ENCODE measurements at places on chromosomes 11 and 22. TPM values are rescaled to one million over a fixed set of nuclear protein-coding genes. Genes with fewer than 3 reads are reported as not detected.

GRCh38 chr22:39430576-39431150 is 26.1 kb upstream of the MGAT3 start:
- no peaks in the 10 kb centered on the region for H3K27me3 ChIP-seq
- H3K27ac ChIP-seq, result peak overlapping the region; percentile 69

- no peaks in the 10 kb centered on the region for H3K36me3 ChIP-seq
- H3K27ac ChIP-seq, result no peak overlapping the region
- H3K4me3 ChIP-seq, result no peak overlapping the region
- DNase-seq, result no peak
These were observed 36.1 kb downstream of the LARGE1 start for GRCh38 chr22:33883961-33884808.

DNA sequence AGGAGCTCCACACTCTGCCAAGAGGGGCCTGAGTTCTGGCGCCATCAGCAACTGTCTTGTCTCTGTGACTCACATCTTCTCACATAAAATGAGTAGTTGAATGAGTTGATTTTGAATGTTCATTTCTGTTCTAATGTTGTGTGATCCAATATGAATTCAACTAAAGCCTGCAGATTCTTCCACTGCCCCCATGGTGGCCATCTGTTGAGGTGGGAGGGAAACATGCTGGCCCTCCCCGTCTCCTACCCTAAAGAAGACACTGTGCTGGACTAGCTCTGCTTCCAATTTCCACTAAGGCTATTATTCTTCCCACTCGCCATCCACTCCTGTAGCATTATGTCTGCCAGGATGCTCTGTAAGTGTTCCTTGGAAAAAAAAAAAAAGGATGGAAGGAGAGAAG is 555.6 kb upstream of the LARGE1 start:
- no peak overlapping the region for H3K27ac ChIP-seq
- H3K4me3 ChIP-seq, result no peak overlapping the region
- no peaks in the 10 kb centered on the region for H3K36me3 ChIP-seq
- no peak for DNase-seq

- H3K4me3 ChIP-seq, result no peak overlapping the region
- H3K4me1 ChIP-seq, result peaks cover 7% of the 10 kb centered on the region
- no peak for DNase-seq
- no peaks in the 10 kb centered on the region for H3K36me3 ChIP-seq
- H3K27ac ChIP-seq, result no peak overlapping the region
These were observed 648.4 kb downstream of the ETS1 start for GRCh38 chr11:127939000-127939399.

DNA sequence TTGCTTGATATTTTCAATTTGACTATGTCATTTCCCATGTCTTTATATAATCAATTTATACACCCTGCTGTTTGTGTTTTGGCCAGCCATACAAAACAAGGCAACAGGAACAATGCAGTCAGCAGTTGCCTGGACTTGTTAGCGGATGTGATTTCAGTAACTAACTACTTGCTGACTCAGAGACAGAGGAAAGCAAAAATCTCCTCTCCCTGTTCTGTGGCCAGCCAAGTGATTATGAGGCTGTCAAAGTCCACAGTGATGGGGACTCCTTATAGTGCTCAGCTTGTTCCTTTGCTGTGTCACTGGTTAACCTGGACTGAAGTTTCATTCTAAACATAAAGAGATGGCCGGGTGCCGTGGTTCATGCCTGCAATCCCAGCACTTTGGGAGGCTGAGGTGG is 32.6 kb upstream of the APLP2 start:
- no peak for DNase-seq
- no peak overlapping the region for H3K27ac ChIP-seq
- no peak overlapping the region for H3K4me3 ChIP-seq
- H3K4me1 ChIP-seq, result no peaks in the 10 kb centered on the region
- no peaks in the 10 kb centered on the region for H3K27me3 ChIP-seq

The KLHDC7B gene
- total RNA-seq, result 15.6 TPM

The PPME1 gene
- 21.3 TPM for total RNA-seq

Data from activated CD4-positive, alpha-beta T cell treated with anti-CD3 and anti-CD28 coated beads, Interleukin-2, amount 10 ng/mL, durations not matched to agents 7 days and 5 days (primary cell).